Adipocyte (in vitro differentiated cells): ENCODE measurements at places on chromosomes 3 and 15.

DNA sequence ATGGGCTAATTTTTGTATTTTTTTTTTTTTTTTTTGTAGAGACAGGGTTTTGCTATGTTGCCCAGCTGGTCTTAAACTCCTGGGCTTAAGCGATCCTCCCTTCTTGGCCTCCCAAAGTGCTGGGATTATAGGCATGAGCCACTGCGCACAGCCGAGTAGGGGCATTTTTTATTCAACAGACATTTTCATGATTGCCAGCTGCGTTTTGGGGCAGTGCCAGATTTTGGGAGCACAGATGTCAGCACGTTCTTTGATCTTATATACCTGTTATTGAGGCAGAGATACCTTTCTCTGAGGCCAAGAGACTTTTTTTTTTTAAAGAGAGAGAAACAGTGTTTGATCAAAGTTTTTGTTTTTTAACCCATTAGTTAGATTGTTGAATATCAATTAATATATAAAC lies 16.8 kb downstream of the NEO1 start:
- DNase-seq, result no peak

DNA sequence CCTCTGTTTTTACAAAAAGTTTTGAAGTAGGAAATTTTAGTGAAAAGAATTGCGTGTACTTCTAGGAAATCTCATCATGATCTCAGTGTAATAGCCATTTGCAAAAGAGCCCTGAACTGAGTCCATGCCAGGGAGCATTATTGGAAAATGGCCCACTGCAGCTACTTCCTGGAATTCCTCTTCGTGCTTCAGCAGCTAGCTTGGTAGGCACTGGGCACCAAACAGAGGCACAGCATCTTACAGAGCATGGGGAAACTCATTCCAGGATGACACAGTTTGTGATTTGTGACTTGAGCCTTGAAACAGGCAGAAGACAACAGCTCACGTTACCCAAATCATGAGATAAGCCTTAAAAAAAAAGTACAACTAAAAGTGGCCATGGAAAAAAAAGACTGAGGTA lies 179.1 kb downstream of the WDR72 start:
- DNase-seq, result no peak

- DNase-seq, result no peak
Measured at GRCh38 chr3:112610121-112610520, 30.8 kb downstream of the CCDC80 start.

- no peak for DNase-seq
Measured at GRCh38 chr15:28017423-28017924, 81.6 kb downstream of the OCA2 start.

GRCh38 chr3:112687211-112687610 lies 46.3 kb upstream of the CCDC80 start:
- no peak for DNase-seq

DNA sequence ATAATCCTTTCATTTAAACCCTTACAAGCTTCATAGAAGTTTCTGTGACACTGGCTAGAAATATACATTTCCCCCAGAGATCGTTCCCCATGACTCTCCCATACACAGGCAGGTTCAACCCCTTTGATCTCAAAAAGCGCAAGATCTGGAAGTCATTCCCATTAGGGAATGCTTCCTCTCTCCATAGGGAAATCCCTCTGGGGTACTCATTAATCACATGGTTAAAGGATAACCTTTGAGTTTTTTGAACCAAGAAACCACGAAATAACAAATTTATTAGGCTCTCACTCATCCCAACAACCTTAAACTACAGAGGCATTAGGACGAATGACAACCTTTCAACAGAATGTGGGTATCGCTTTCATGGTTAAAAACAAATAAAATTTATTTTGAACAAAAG lies 211.9 kb upstream of the PRICKLE2 start:
- DNase-seq, result no peak

DNA sequence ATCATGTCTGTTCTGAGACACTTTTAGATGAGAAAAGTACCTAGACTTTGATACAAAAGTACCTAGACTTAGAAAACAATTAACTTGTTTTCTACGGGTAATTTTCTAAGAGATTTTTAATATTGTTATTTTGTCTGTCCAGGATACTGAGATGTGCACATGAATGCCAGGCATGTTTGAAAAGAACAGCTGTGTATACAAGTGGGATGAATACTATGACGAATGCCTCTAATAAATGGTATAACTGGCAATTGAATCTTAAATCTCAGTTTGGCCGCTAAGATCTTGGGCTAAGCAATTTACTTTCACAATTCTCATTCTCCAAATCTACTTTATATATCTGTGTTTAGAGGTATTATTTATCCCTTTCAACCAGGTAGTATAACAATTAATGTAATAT lies 207.4 kb downstream of the CBLB start:
- DNase-seq, result no peak

DNA sequence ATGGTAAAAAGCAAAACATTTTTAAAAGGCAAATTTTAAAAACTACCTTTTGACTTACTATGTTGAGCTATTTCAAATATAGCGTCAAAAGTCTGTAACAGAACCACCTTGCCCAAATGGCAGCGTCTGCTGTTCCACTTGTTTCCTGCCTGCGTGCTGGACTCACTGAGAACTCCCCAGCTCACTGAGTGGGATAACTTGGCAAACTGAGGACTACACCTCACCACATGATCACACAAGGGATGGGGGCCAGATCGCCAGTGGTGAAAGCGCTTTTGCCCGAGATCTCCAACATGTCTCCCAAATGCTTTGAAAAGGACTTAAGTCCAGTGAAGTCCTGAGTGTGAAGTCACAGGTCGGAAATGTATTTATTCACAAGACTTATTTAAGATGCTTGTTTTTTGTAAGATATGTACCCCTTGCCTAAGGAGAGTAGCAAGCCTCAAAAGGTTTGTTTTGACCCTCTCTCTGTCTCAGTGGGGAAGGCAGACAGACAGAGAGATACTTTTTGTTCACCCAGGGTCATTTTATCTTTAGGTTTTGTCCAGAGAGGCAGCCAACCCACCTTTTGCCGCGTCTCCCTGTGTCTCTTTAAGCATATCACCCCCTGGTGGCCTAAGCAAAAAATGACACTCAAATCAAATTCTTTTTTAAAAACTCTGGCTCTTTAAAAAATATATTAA lies 192.6 kb downstream of the PDZRN3 start:
- peak; percentile 74 for DNase-seq
